ENCODE measurements at places on chromosomes 13 and 19.

DNA sequence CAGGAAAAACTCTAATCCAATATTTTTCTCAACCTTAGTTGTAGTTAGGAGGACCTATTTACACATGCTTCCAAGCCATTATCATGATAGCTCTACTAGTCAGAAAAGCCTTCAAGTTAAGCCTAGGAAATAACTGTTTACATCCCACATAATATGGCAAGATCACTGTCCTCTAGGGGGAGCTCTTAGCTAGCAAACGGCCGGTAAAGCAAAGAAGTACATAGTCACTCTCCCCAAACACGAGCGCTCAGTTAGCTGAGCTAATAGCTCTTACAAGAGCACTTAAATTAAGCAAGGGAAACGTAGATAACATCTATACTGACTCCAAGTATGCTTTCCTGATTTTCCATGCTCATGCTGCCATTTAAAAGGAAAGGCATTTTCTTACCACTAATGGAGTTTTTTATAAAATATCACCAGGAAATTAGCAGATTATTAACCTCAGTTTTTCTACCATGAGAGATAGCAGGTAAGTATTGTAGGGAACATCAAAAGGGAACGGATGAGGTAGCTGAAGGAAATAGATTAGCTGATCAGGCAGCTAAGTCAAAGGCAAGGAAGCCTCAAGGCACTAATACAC lies 100.6 kb upstream of the PABPC3 start:
- DNase-seq, result peak; percentile 80

GRCh38 chr13:58792854-58793253 lies 1161.3 kb downstream of the PCDH17 start:
- no peak for DNase-seq

GRCh38 chr13:30673669-30674521 lies 56.2 kb downstream of the USPL1 start:
- DNase-seq, result peak; percentile 95

GRCh38 chr13:44921246-44921877 lies 67.9 kb downstream of the NUFIP1 start:
- DNase-seq, result no peak

- no peak for DNase-seq
Measured at GRCh38 chr13:39875111-39875987, 219.9 kb downstream of the COG6 start.

- DNase-seq, result no peak
Measured at GRCh38 chr13:78680576-78681350, 21.8 kb upstream of the OBI1 start.

DNA sequence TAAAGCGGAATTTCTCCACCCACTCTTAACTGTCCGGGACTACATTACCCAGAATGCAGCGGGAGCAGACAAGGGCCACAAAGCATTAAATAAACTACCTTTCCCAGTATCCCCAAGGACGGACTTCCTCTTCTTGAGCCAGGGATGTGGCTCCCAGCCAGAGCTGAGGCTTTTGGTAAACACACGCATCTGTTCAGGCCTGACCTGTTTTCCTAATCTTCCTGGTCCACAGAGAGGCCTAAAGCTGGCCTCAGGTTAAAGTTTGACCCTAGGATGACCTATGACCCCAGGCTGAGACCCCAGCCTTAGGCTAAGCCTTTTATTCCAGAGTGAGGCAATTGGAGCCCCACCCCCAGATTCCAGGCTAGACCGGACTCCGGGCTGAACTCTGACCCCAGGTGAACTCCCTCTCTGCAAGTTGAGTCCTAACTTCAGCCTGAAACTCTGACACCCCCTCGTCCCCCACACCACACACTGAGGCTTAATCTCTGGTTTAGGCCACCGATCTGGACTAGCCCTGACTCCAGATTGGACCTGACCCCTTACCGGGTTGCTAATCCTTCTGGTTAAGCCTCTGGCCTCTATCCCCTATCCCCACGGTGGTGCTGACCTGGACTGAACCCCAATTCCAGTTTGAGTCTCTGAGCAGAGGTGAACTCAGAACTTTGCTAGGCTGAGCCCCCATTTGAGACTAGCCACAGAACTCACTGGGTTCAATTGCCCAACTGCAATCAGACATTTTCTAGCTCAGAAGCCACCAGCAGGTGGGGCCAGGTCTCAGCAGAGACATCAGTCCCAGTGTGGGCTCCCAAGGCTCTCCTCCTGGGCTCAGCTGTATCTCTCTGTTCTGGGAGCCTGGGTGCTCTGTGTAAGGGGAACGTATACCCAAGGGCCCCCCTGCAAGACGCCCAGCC lies 750 bp upstream of the GPR108 start:
- DNase-seq, result peak; percentile 90

GRCh38 chr13:47294691-47295090 lies 397.8 kb upstream of the HTR2A start:
- no peak for DNase-seq

DNA sequence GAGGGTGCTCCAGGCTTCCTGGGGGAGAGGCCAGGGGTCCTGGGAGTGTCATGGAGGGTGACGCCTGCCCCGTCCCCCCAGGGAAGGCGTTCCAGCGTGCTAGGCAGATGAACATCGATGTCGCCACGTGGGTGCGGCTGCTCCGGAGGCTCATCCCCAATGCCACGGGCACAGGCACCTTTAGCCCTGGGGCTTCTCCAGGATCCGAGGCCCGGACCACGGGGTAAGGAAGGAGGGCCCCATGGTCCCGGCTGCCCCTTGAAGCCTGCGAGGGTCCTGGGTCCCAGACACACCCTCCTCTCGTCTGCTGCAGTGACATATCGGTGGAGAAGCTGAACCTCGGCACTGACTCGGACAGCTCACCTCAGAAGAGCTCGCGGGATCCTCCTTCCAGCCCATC lies 11.4 kb downstream of the PTGER1 start:
- no peak for DNase-seq

DNA sequence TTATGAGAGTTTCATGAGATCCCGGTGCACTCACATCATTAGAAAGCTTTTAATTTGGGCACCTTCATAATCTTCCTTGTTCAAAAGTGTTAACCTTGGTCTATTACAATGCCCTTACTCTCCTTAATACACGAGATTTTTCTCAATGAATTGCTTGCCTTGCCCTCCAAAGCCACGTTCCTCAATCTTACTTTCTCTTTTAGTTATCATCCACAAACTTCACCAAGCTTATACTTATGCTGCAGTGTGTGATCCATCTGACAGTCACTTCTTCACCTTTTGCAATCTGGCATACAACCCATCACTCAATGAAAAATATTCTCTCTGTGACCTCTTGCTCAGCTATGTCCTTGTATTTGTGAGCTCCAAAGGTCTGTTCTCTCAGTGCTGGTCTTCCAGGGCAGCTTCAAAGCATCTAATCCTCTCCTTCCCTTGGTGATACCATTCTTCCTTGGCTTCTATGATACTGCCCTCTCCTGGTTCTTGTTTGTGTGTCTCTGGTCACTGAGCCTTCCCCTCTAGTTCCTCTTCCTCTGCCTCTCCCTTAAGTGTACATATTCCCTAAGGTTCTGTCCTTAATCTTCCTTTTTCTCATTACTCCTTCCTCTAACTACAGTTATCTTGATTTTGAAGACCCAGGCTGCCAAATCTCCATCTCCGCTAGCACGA lies 202.2 kb upstream of the STARD13 start:
- DNase-seq, result no peak

DNA sequence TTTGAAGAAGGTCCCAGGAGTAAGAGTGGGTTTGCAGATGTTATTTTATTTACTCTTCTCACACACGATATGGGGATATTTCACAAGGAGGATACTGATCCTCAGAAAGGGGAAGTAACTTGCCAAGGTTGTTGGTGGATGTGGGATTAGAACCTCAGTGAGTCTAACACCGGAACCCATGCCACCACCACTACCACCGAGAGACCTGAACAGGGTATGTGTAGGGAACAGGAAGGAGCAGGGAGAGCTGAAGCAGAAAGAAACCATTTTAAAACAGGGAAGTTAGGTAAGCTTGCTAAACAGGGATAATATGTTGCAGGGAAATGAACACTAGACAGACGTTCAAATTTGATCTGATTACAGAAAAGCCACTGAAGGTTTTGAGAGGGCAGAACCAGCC lies 11.6 kb upstream of the CEACAM3 start:
- DNase-seq, result no peak

GRCh38 chr19:17830567-17831418 lies 9.5 kb upstream of the INSL3 start:
- peak; percentile 65 for DNase-seq

DNA sequence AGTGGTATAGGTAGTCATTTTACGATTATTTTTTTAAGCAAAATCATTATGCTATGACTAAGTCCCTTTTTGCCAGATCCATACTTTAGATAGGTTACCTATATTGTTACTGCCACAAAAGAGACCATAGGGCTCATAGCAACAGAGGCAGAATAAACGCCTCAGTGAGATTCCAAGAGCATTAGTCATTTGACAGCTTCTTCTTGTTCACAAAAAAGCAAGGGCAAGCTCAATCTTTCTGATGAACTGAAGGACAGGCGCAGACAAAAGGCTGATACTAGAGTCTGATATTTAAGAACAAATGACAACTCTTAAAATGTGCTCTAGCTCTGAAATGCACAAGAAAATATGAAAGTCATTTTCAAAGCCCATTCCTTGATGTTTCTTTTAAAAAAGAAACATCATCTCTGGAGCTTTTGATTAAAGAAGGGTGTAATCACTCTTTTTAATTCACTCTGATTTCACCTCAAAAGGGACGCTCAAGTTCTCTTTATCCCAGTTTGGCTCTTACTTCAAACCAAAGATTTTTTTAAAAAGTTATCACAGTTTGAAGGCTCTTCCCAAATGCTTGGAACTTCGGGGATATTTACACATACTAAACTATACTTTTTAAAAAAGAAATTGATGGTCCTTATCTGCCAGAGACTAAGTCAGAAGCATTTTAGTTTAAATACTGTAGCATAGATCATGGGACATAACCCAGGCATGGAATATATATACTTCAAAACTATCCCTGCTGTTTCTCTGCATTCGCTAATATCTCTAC lies 187.2 kb downstream of the EFNB2 start:
- DNase-seq, result no peak

GRCh38 chr13:102280366-102280765 lies 121.5 kb downstream of the FGF14 start:
- no peak for DNase-seq

- no peak for DNase-seq
Measured at GRCh38 chr13:21709697-21710096, 38.8 kb downstream of the FGF9 start.

DNA sequence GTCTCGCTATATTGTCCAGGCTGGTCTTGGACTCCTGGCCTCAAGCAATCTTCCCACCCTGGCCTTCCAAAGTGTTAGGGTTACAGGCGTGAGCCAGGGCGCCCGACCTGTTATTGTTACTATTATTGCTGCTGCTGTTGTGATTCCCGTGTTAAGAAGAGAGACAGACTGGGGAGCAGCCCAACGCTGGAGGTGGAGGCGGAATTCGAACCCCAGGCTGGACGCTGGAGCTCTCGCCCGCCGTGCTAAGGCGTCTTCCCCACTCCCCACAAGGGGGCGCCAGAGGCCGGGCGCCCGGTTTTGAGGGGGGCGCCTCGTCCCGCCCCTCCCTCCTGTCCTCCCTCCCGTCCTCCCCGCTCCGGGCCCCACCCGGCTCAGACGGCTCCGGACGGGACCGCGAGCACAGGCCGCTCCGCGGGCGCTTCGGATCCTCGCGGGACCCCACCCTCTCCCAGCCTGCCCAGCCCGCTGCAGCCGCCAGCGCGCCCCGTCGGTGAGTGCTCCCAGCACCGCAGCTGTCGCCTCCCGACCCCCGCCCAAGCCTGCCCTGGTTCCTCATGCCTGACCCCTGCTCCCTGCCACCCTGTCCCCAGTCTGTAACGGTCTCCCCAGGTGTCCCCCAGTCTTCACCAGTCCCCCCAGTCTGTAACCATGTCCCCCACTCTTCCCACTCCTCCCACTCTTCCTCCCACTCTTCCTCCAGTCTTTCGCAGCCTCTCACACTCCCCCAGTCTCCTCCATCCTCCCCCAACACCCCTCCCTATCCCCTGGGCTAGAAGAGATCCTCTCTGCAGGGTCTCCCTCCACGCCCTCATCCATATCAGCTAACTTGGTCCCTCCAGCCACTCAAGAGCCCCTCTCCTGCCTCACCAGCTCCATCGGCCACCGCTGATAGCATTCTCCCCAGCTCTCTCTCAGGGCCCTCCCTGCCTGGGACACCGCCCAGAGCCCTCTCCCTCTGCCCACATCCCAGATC lies at the start of gene EHD2:
Gene EHD2 (plus strand): TSS at position 377 of the 976 bp plus-strand sequence. CDS start 3,191 bp downstream, outside the sequence.
- DNase-seq, result peak; percentile 47

- no peak for DNase-seq
Measured at GRCh38 chr13:21596722-21597121, 7.2 kb downstream of the MICU2 start.

GRCh38 chr19:41871573-41872383 lies 5.3 kb upstream of the CD79A start:
- DNase-seq, result peak; percentile 92

DNA sequence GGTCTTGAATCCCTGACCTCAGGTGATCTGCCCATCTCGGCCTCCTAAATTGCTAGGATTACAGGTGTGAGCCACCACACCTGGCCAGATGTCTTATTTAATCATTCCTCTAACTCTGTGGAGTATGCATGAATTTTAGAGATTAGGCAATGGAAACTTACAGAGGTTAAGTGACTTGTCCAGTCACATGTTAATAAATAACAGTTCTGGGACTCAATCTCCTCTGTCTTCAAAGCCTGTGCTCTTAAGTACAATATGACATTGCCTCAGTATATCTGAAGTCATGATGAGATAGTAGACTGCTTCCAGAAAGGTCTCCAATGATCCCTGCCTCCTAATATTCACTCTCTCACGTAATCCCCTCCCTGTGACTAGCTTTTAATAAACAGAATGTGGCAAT lies 72.9 kb upstream of the TDRD3 start:
- DNase-seq, result no peak

DNA sequence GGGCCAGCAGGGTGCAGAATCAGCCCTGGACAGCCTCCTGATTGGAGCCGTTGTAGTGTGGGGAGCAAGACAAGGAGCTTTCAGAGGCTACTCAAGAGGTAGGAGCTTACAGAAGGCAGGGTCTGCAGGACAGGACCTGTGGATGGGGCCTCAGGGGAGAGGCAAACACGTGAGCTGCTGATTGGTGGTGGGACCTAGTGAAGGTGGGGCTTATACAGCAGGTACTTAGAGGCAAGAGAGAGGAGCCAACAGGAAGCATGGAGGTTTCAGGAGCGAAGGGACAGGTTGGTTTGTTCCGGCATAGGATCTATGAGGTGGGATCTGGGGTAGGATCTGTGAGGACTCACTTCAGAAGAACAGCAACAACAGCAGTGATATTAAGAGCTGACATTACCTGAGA lies 32.4 kb downstream of the ZSWIM4 start:
- DNase-seq, result no peak

- DNase-seq, result no peak
Measured at GRCh38 chr13:76798037-76798436, 88.2 kb downstream of the KCTD12 start.

- no peak for DNase-seq
Measured at GRCh38 chr13:85099245-85099644, 700.0 kb downstream of the SLITRK6 start.

- no peak for DNase-seq
Measured at GRCh38 chr13:111947026-111947810, 119.7 kb upstream of the SOX1 start.

- no peak for DNase-seq
Measured at GRCh38 chr19:36916991-36917390, 859 bp downstream of the ZNF568 start.

- DNase-seq, result no peak
Measured at GRCh38 chr19:6774821-6775707, 2.6 kb downstream of the VAV1 start.

GRCh38 chr13:35549481-35549880 lies 73.0 kb upstream of the MAB21L1 start:
- DNase-seq, result peak; percentile 5
